ENCODE measurements at places on chromosomes 5 and 9. TPM values are rescaled to one million over a fixed set of nuclear protein-coding genes. Genes with fewer than 3 reads are reported as not detected.

GKAP1 gene
- total RNA-seq, result 0.50 TPM

ZNF454 gene
- 1.9 TPM for total RNA-seq

TAL2 gene
- not detected for total RNA-seq

COMMD10 gene
- 20.2 TPM for total RNA-seq

KCNMB1 gene
- 0.07 TPM for total RNA-seq

All from smooth muscle cell of the pulmonary artery (primary cell).